Urinary bladder (tissue), 4 donors: ENCODE measurements at places on chromosomes 2 and 18. TPM values are rescaled to one million over a fixed set of nuclear protein-coding genes. Genes with fewer than 3 reads are reported as not detected.

GRCh38 chr18:213505-213904 is 54.3 kb downstream of the THOC1 start:
- DNase-seq, result no peak

GRCh38 chr2:28415010-28415409 is 22.4 kb downstream of the FOSL2 start:
- DNase-seq, result no peak

DNA sequence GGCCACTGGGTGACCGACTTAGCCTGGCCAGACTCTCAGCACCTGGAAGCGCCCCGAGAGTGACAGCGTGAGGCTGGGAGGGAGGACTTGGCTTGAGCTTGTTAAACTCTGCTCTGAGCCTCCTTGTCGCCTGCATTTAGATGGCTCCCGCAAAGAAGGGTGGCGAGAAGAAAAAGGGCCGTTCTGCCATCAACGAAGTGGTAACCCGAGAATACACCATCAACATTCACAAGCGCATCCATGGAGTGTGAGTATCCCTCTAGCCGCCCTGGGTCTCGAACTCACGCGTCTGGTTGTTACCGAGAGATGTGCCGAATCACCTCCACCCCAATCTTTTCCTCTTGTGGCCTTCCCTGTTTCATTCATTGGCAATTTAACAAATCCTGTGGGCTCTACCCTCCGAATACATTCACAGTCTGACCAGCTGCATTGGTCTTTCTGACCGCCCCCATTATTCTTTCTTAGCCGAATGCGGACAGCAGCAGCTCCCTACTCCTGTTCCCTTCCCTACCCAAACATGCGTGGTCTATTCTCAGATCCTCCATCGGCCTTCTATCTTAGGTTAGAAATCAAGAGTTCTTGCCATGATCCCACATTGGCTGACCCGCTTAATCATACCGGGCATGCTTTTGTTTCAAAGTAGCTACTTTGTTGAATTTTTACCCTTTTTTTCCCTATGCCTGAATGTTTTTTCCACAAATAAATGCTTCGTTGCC is 631 bp downstream of the RPL31 start:
- DNase-seq, result no peak

CD226 gene
- polyA plus RNA-seq, result 0.89 TPM
